ENCODE measurements at places on chromosomes 3 and 15.

DNA sequence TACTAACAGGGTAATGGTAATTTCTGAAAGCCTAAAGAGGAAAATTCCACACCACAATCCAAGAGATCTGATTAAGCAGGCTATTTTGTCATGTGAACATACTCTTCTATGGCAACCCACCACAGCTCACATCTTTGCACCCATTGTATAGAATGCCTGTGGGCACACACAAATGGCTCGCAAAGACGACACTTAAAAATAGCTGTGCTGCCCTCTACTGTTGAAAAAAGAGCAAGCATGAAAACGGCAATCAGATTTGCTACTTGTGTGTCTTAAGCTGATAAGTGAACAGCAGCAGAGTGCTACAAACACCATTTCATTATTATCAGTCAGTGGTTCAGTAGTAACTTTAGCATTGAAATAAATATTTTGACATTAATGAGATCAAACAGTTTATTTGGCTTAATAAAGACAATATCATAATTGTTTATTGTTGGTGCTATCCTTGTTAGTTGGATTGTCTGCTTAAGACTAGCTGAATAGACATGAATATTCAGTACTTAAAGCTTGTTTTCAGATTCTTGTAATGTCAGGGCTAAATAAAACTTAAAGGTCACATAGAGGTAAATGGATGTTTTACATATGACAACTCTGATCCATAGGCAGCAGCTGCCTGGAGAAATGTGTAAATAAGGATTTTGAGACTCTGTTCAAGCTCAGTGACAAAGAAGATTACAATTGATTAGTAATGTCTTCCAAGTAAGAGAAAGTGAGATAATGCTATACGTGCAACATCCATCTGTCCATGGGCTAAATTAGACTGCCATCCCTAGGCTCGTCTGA is 199.1 kb downstream of the LRRN1 start:
- no peak for DNase-seq

- DNase-seq = no peak
These were observed 341.8 kb upstream of the GBE1 start for GRCh38 chr3:82103241-82103640.

DNA sequence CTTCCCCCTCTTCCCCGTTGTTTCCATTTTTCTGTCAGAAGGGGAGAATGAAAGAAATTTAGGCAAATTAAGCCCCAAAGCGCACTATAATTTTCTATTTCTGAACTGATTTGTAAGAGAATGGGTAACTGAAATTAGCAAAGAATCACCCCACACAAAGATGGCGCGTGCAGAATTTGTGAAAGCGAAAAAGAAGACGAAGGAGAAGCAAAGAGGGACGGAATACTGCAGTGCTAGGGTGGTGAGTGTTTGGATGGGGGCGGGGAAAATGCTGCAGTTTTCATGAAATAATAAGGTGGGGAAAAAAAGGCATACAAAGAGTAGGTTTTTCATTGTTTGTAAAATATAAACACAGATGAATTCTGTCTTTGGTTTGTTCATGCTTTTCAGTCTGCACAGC is 4.6 kb upstream of the CTNNB1 start:
- no peak for DNase-seq

DNA sequence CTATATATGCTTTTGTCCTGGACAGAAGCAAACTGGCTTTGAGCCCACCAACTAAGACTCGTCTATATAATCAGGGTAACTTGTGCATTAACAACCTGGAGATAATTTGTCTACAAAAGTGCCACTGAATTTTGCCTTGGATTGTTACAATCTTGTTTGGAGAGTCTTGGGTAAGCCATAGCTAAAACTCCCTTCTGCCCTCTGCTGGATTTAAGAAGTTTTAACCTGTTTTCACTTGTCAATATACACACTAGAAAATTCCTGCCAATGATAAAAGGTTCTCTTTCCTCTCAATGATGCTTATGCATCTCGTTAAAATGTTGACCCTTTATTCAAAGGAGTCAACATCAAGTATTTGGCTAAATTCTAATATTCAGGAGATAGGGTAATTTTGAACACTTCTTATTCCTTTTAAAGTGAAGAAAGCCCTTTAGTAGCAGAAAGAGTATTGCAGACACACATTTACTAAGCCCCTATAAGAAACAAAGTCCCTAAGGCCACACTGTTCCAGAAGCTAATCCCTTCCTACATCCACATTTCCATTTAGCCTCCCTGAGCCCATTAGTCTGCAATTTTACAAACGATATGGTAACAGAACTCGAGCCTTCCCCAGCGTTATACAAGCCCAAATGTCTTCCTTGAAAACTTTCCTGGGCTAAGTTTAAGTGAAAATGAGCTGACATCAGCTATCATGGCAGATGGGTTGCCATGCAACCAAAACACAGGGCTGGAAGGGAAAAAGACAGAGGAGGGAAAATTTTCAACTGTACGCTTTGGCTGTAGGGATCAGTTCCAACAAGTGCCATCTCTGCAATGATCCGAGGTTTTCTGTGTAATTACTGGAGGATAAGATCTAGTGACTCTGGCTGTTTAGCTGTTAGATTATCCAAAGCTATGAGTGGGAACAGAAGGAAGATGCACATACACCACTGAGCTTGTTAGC is 75.9 kb upstream of the FGF12 start:
- DNase-seq = no peak

DNA sequence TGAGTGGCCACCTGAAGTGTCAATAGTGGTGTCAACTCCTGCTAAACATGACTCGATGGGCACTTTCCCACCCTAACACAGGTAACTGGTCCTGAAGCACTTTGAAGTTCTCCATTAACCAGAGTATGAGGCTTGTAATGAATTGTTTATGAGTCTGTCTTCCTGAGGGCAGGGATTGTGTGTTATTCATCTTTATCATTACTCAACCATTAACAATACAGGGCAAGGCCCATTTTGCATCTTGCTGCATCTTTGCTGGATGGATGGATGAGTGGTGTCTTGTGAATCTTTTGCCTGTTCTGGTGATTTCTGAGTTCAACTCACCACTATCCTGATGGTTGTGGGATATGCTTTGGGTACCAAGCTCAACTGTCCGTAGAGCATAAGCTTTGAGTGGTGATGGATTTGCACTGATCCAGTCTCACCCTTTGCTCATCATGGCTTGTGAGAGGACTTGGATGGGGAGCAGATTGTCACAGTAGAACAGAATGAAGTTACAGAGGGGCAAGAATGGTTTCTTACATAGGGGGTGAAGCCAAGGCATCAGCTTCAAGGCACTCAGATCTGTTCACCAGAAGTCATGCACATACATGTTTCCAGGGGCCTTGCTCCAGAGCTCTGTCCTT is 22.3 kb upstream of the EPB42 start:
- no peak for DNase-seq

GRCh38 chr3:124851136-124851535 is 36.0 kb downstream of the ITGB5 start:
- no peak for DNase-seq

DNA sequence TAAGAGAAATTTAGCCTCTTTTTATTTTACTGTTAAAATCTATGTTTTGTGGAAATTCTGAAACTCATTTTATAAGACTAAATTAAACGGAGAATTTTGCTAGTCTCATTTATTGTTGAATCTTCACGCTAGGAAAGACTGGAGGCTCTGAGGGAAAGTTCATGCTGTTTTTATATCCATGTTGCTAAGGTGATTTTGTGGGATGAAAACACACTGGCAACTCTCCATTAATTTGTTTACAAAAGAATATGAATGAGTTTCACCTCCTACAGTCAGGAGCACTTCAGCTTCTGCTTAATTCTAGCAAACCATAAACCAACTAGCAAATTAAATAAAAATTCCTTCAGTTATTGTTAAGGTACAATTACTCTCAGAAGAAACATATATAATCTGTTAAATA is 195.4 kb downstream of the RAP2B start:
- DNase-seq = no peak

GRCh38 chr3:71258526-71258925 is 325.0 kb downstream of the FOXP1 start:
- DNase-seq = no peak

DNA sequence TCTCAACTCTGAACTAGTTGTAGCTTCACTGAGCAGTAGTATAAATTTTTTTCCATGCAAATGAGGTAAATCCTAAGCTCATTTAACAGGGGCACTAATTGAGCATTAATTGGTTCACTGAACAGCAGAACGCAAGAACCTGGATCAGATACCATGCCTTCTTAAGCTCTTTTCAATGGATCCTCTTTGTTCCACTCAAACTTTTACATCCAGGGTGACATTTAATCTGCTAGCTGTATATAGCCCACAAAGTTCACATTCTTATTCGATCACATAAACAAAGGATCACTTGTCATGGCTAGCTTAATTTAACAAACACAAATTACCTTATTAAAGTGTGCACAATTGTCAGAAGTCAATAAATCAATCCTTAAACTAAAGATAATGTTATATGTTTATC is 281.6 kb downstream of the CNTN6 start:
- DNase-seq = no peak

GRCh38 chr3:56654460-56654859 is 28.6 kb downstream of the TASOR start:
- no peak for DNase-seq

DNA sequence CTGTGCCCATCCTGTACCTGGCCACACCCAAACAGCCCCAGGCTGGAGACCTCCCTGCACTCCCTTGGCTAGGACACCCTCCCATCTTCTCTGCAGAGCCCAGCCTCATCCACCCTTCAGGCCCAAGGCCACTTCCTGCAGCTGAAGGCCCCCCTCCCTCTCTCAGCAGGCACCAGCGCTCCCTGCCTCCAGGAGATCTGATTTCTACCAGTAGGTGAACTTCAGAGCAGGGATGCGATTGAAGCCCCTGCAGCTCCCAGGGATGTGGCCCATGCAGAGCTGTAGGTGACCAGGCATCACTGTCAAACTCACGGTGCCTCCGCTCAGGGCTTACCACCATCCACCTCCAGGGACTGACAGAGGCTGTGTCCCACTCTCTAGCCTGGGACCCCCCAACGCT is 96.3 kb downstream of the NUP210 start:
- DNase-seq = no peak

DNA sequence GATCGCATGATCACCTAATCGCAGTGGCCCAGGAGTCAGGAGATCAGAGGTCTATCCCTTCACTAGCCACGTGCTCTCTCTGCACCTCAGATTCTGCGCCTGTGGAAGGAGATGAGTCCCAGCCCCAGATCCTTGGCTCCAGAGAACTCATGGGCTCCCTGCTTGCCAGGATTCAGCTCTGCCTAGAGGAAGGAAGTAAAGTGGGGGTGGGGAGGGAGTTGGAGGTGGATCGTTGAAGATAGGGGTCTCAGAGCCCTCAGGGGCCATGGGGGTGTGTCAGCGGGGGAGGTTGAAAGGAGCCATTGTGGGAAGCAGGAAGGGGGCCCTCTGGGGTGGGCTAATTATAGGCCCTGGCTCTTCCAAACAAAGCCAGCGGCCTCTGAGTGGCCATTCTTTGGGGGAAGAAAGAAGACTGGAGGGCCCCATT is 11.3 kb upstream of the STRA6 start:
- no peak for DNase-seq

- DNase-seq = no peak
These were observed 64.4 kb downstream of the PRKAR2A start for GRCh38 chr3:48783304-48783703.

- no peak for DNase-seq
These were observed 300.2 kb upstream of the SLCO3A1 start for GRCh38 chr15:91553196-91553854.

DNA sequence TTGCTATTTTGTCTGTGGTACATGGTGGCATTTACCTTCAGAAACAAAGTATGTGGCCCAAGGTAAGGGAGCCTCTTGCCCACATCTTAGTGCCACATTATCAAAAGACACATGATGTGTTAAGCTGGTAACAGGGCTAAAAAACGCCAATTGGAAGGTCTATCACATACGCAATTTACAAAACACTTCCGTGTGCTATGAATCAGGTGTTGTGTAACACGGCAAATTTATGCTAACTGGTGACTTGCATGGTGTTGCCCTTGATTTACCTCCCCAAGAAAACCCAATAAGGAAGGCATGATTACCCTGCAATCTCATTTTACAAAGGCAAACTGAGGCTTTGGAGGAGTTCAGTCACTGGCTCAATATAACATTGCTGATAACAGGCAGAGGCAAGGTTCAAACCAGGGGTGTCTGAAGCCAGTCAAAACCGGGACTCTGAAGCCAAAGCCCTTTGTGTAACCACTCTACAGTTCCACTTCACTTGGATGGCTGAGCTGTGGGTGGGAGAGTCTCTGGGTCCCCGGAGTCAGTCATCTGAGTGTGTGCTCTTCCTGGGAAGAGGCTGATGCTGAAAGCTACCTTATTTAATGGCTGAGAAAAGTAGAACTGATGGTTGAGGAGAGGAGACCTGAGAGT is 103.9 kb upstream of the BCL6 start:
- no peak for DNase-seq

GRCh38 chr15:40469776-40470390 is 901 bp upstream of the CHST14 start:
- no peak for DNase-seq

GRCh38 chr3:58858126-58858525 is 191.6 kb upstream of the FAM3D start:
- no peak for DNase-seq

DNA sequence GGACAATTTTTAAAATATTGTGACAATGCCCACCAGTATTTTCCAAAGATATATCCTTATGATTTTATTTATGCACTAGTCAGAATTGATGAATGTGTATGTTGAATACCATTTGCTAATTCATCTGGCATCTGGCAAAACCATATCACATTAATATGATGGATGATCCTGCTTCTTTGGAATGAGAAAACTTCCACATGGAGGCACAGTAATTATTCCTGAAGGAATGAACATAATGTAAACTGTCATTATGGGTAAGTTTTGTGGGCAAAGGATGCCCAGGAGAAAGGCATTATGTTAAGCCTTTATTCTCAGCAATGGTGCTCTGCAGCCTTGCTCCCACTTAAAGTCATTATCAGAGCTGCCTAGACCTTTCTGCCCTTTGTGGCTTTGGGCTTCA is 113.0 kb upstream of the MME start:
- DNase-seq = no peak

GRCh38 chr3:127158614-127159229 is 34.2 kb upstream of the PRR23E start:
- DNase-seq = no peak

- DNase-seq = no peak
These were observed 26.0 kb downstream of the TARS3 start for GRCh38 chr15:101698314-101698713.

GRCh38 chr15:83288381-83288801 is 3.9 kb upstream of the BNC1 start:
- no peak for DNase-seq

GRCh38 chr15:83284559-83285283 is at the start of gene BNC1:
TSS of gene BNC1 (minus strand) at chr15:83284664. CDS start at chr15:83284628, 36 bp downstream.
- no peak for DNase-seq

- DNase-seq = no peak
These were observed 341.5 kb downstream of the EPHB1 start for GRCh38 chr3:135136361-135137100.

DNA sequence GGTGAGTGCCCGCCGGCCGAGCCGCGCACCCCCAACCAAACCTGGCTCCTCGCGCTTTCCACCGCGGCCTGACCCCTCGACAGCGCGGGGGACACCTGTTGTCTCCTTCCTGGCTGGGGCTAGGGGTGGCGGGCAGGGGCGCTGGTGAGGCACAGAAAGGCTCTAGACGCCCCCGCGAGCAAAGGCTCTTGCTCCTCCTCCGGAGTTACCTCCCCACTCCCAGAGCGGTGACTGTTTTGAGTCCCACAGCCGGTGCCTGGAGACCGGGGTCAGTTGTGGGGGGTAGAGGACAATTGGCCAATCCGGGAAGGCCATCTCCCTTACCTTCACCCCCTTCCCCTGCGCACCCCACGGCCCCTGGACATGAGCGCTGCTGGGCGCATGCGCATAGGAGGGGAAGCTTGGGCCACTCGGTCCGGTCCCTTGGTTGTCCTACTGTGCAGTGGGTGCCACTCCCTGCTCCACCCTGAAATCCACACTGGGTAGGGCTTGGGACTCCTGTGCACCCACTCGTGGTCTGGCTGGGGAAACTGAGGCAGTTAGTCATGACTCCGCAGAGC is 554 bp downstream of the CHST13 start:
- no peak for DNase-seq
